Aorta (tissue), 5 donors: ENCODE measurements at places on chromosomes 6 and 20.

- no peaks in the 10 kb centered on the region for H3K27me3 ChIP-seq
- H3K27ac ChIP-seq = no peak overlapping the region
- DNase-seq = no peak
- H3K4me1 ChIP-seq = no peaks in the 10 kb centered on the region
- no peaks in the 10 kb centered on the region for H3K36me3 ChIP-seq
Measured at GRCh38 chr20:62702895-62703852, 5.5 kb upstream of the NTSR1 start.

GRCh38 chr20:10428008-10428407 is 6.0 kb downstream of the MKKS start:
- H3K27me3 ChIP-seq = no peaks in the 10 kb centered on the region
- no peak for DNase-seq
- no peak overlapping the region for H3K27ac ChIP-seq
- H3K4me1 ChIP-seq = no peaks in the 10 kb centered on the region

DNA sequence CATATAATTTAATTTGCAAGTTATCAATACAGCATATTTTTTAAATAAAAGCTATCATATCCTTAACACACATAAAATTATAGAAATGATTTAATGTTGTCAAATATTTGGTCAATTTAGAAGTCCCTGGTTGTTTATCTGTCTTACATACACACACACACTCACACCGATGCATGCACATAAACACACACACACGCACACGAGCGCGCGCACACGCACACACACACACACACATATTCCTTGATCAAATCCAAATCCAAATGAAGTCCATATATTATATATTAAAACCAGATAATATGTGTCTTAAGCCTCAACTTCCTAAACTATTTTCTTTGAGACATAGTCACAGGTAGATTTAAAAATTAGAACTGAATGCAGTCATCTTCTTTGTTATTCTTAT is 120.3 kb downstream of the CLVS2 start:
- no peak for DNase-seq
- H3K27ac ChIP-seq = no peak overlapping the region
- H3K27me3 ChIP-seq = no peaks in the 10 kb centered on the region
- no peak overlapping the region for H3K4me3 ChIP-seq
- no peaks in the 10 kb centered on the region for H3K4me1 ChIP-seq

GRCh38 chr6:116468293-116468692 is 7.1 kb downstream of the CALHM6 start:
- H3K4me1 ChIP-seq = no peaks in the 10 kb centered on the region
- H3K27ac ChIP-seq = no peak overlapping the region
- no peak overlapping the region for H3K4me3 ChIP-seq
- no peak for DNase-seq
- no peaks in the 10 kb centered on the region for H3K27me3 ChIP-seq

GRCh38 chr20:47857569-47858464 is 72.5 kb upstream of the SULF2 start:
- peak; percentile 59 for DNase-seq
- no peaks in the 10 kb centered on the region for H3K4me1 ChIP-seq
- no peaks in the 10 kb centered on the region for H3K36me3 ChIP-seq
- H3K27me3 ChIP-seq = no peaks in the 10 kb centered on the region
- H3K27ac ChIP-seq = peak overlapping the region; percentile 29

DNA sequence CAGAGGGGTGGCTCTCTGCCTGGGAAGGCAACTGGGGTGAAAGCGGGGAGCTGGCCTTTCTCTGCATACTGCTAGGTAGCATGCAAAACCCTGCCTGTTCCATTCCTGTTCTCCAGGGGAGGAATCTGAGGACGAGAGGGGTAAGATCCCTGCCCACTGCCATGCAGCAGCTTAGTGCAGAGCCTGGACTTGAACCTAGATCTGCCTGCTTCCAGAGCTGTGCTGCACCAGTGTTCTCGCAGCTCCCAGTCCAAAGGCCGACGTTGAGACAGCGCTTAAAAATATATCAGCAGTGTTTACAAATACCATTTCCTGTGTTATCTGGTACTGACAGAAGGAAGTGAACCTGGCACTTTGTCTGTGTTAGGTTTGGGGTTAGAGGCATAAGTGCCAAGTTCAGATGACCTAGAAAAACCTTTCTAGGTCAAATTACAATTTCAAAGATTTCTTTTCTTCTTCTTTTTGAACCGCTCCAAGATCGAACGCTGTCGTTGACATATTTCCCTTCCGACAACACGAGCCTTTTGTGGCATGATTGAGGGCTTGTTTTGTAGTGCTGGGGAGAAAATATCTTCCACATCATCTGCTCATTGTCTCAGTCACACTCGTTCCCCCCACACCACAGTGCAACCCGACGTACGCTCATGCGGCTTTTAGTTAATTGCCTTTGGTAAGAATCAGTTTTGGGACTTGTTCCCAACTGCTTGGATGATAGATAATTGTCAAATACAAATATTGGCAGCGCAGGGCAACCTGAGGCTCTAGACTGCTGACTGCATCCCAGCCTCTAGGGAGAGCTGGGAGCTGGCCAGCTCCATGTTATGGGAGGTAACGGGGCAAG is 44.6 kb downstream of the TOX2 start:
- no peaks in the 10 kb centered on the region for H3K36me3 ChIP-seq
- H3K4me1 ChIP-seq = peaks cover 5% of the 10 kb centered on the region
- no peak overlapping the region for H3K27ac ChIP-seq

- H3K27ac ChIP-seq = no peak overlapping the region
- no peak for DNase-seq
- H3K4me3 ChIP-seq = no peak overlapping the region
Measured at GRCh38 chr20:38537176-38537575, 43.8 kb upstream of the ADIG start.

DNA sequence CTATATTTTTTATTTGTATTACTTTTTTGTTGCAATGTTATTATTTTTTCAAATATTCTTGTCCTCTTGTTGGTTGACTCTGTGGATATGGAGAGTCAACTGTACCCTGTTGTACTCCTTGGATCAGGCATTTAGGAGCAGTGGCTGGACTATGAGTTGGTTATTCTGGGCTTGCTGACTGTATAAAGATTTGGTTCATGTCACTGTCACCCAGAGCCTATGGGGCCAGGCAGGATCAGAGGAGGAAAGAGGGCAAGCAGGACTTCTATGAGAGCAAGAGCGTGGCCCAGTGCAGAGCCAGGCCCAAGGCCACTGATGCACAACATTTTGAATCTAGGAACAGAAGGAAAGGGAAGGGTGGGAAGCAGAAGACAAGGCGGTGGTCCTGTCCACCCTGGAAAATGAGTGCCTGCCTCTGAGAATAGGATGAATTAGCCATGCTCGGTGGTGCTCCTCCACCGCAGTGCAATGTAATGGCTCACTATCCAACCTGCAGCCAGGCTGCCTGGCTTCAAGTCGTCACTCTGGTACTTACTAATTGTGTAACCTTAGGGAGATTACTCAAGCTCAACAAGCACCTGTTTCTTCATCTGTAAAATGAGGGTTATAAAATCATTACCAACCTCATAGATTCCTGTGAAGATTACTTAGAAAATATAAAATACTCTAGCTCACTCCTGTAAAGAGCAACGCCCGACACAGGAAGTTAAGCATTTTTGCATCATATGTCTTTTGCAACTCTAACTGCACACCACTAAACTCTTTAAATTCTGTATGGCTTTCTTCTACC is 192.1 kb downstream of the KCNQ5 start:
- H3K4me3 ChIP-seq = no peak overlapping the region
- no peak for DNase-seq
- H3K27ac ChIP-seq = no peak overlapping the region
- H3K27me3 ChIP-seq = no peaks in the 10 kb centered on the region
- no peaks in the 10 kb centered on the region for H3K4me1 ChIP-seq
- no peaks in the 10 kb centered on the region for H3K36me3 ChIP-seq

- no peak overlapping the region for H3K4me3 ChIP-seq
- no peak for DNase-seq
- H3K36me3 ChIP-seq = no peaks in the 10 kb centered on the region
- H3K27ac ChIP-seq = no peak overlapping the region
Measured at GRCh38 chr20:39909447-39909846, 779.6 kb downstream of the MAFB start.

DNA sequence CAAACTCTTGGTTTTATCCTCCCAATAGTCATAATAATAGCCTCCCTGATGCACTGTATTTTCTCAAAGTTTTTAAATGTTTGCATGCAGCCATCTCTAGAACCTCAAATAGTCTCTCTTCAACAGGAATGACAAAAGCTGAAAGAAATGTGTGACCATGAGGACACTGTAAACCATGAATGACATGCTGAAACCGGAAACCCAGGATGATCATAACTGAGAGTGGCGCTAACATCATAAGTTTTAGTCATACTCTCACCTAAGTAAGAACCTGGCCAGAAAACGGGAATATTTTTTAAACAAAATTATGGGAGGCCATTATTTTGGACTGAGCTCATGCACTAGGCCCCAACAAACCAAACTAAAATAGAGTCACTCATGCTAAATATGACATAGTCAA is 278.4 kb upstream of the STXBP5 start:
- no peak overlapping the region for H3K27ac ChIP-seq
- no peaks in the 10 kb centered on the region for H3K36me3 ChIP-seq
- no peak overlapping the region for H3K4me3 ChIP-seq

DNA sequence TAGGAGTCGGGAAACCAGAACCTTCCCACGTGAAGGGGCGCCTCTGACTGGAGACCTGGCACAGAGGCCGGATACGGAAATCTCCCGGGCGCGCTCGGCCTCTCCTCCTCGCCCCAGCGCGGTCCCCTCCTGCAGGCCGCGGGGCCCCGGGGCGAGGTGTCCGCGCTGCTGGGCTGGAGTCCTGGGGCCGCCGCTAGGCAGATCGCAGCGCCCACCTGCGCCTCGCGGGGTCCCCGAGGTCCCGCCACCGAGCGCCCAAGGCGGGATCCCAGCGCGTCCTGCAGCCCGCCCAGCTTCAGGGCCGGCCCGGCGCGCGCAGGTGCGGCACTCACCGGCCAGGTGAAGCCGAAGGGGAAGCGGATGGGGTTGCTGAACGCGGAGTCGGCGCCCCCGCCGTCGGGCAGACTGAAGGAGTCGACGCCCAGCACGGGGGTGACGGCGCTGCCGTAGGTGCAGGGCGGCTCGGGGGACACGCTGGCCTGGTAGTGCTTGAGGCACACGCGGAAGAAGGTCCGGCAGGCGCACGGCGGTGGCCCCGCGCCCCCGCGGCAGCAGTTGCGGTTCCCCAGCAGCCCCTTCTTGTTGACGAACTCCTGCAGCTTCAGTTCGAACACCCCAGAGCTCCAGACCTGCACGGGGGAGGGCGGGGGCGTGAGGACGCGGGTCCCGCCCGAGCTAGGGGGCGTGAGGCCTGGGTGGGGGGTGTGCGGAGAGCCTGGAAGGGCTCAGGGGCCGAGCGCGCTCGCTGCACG is 1.5 kb downstream of the DLL1 start:
- H3K27ac ChIP-seq = no peak overlapping the region
- peak overlapping the region; percentile 68 for H3K4me3 ChIP-seq
- no peaks in the 10 kb centered on the region for H3K4me1 ChIP-seq

DNA sequence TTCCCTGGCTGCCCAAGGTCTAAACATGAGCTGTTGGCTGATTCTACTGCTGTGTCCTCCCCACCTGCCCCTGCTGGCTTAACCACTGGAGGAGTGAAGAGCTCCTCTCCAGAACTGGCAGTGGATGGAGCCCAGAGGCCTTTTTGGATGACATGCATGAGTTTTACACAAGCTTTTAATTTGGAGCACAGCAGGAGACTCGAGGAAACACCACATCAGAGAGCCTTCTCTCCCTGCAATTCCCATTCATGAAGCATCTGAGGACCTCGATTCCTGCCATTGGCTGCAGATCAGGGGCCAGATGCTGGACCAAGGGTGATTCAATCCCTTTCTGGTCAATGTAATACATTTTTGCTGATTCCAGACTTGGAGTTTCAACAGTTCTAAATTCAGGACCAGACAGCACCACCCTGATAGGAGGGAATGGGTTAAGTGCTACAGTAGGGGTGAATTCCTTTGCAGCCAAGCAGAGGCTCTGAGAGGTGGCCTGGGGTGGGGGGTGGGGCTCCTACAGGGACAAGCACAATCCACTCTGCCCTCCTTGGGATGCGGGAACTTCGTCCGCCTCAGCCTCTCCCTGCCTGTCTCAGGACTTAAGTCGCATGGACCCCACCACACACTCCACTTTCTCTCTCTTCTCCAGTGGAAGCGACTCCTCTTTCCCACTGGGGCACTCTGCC is 599 bp upstream of the PSORS1C1 start:
- no peaks in the 10 kb centered on the region for H3K4me1 ChIP-seq
- H3K27me3 ChIP-seq = no peaks in the 10 kb centered on the region
- H3K36me3 ChIP-seq = no peaks in the 10 kb centered on the region
- peak; percentile 57 for DNase-seq

GRCh38 chr20:4242376-4242775 is 227.0 kb upstream of the RNF24 start:
- no peaks in the 10 kb centered on the region for H3K27me3 ChIP-seq
- H3K36me3 ChIP-seq = no peaks in the 10 kb centered on the region
- H3K4me1 ChIP-seq = no peaks in the 10 kb centered on the region
- no peak for DNase-seq
- H3K4me3 ChIP-seq = no peak overlapping the region

- no peak overlapping the region for H3K27ac ChIP-seq
- H3K4me3 ChIP-seq = no peak overlapping the region
- H3K27me3 ChIP-seq = no peaks in the 10 kb centered on the region
- H3K36me3 ChIP-seq = no peaks in the 10 kb centered on the region
Measured at GRCh38 chr6:23647045-23647444, 479.0 kb upstream of the NRSN1 start.

GRCh38 chr6:131694832-131695426 is 6.3 kb downstream of the OR2A4 start:
- no peak overlapping the region for H3K4me3 ChIP-seq
- H3K27ac ChIP-seq = no peak overlapping the region
- no peaks in the 10 kb centered on the region for H3K36me3 ChIP-seq
- H3K4me1 ChIP-seq = no peaks in the 10 kb centered on the region
- no peak for DNase-seq
- H3K27me3 ChIP-seq = no peaks in the 10 kb centered on the region

DNA sequence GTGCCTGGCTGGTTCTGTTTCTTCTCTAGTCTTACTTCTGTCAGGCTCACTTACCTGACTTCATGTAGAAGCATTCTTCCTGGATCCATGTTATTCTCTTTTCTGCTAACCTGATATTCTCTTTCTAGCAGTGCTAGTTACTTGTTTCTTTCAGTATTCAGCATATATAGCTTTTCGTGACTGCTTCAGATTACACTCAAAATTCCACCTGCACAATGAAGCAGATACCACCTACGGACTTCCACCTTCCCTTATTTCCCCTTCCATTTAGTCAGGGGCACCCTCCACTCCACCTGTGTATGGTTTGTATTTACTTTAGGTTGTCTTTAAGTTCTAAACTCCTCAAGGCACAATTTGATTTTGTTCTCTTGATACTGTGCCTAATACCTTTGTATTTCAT is 36.8 kb downstream of the ZFAND3 start:
- no peak overlapping the region for H3K4me3 ChIP-seq
- no peaks in the 10 kb centered on the region for H3K4me1 ChIP-seq
- no peaks in the 10 kb centered on the region for H3K27me3 ChIP-seq

DNA sequence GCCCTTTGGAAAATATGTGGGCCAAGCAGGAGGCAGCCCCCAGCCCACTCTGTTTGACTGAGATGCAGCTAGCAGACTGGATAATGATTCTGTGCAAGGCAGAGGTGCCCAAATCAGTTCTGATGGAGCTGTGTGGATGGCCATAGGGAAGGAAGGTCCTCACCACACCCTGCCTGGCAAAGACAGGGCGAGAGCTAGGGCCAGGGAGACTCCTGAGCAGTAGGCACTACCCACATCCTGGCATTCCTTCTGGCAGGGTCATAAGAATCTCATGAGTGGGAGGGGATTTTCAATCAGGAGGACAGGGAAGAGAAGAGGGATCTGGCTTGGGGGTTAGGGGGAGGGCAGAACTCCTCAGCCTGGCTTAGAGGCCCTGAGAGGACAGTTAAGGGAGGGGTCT is 18.6 kb upstream of the TREM2 start:
- H3K27ac ChIP-seq = no peak overlapping the region
- DNase-seq = no peak
- no peaks in the 10 kb centered on the region for H3K27me3 ChIP-seq
- H3K4me1 ChIP-seq = no peaks in the 10 kb centered on the region
- no peaks in the 10 kb centered on the region for H3K36me3 ChIP-seq
